ENCODE measurements at places on chromosomes 4 and X. TPM values are rescaled to one million over a fixed set of nuclear protein-coding genes. Genes with fewer than 3 reads are reported as not detected.

GLRA3 gene
- not detected for total RNA-seq

ABCG2 gene
- 22.4 TPM for total RNA-seq

FGFBP2 gene
- total RNA-seq = not detected

HELT gene
- total RNA-seq = not detected

GNRHR gene
- not detected for total RNA-seq

RPL39 gene
- 3,694 TPM for total RNA-seq

SLC7A11 gene
- total RNA-seq = 15.2 TPM

TMEM255A gene
- 0.11 TPM for total RNA-seq

FMR1NB gene
- total RNA-seq = not detected

IL13RA1 gene
- total RNA-seq = 55.3 TPM

ZFP92 gene
- total RNA-seq = 0.54 TPM

AR gene
- total RNA-seq = 3.8 TPM

SFRP2 gene
- not detected for total RNA-seq

DCAF16 gene
- total RNA-seq = 7.2 TPM

TLR7 gene
- total RNA-seq = not detected

HMX1 gene
- total RNA-seq = 0.16 TPM

UGT2A2 gene
- total RNA-seq = not detected

SOX3 gene
- total RNA-seq = not detected

TMEM150C gene
- 0.85 TPM for total RNA-seq

MGAT4D gene
- not detected for total RNA-seq

MAB21L2 gene
- not detected for total RNA-seq

SOWAHD gene
- 0.20 TPM for total RNA-seq

GSTCD gene
- total RNA-seq = 6.7 TPM

AVPR2 gene
- not detected for total RNA-seq

KIT gene
- total RNA-seq = not detected

MAGED2 gene
- total RNA-seq = 77.4 TPM

GBA3 gene
- total RNA-seq = not detected

CPZ gene
- 0.29 TPM for total RNA-seq

MAGEA12 gene
- total RNA-seq = not detected

SLC39A8 gene
- total RNA-seq = 11.7 TPM

GLRA2 gene
- not detected for total RNA-seq

F11 gene
- total RNA-seq = not detected

CFAP99 gene
- total RNA-seq = 0.07 TPM

RNF212 gene
- total RNA-seq = 2.1 TPM

SSX2B gene
- not detected for total RNA-seq

HTN3 gene
- not detected for total RNA-seq

XAGE5 gene
- total RNA-seq = not detected

DIPK2B gene
- total RNA-seq = not detected

PAK3 gene
- not detected for total RNA-seq

ACE2 gene
- total RNA-seq = not detected

SUPT20HL2 gene
- total RNA-seq = not detected

CPXCR1 gene
- total RNA-seq = not detected

UGT2B15 gene
- total RNA-seq = not detected

GLA gene
- 182 TPM for total RNA-seq

HPRT1 gene
- 134 TPM for total RNA-seq

FANCB gene
- total RNA-seq = 3.4 TPM

ZNF518B gene
- 3.6 TPM for total RNA-seq

DGKQ gene
- 7.4 TPM for total RNA-seq

SLITRK2 gene
- not detected for total RNA-seq

CLNK gene
- total RNA-seq = not detected

KDM5C gene
- total RNA-seq = 43.3 TPM

AFP gene
- total RNA-seq = 2.3 TPM

FAM193A gene
- total RNA-seq = 8.7 TPM
